ENCODE measurements at places on chromosomes 11 and 22.
A peak's percentile ranks its signal among the peaks of the same experiment; 100 is the strongest.

GRCh38 chr11:132579136-132579535 lies 953.2 kb downstream of the OPCML start:
- no peak for DNase-seq

GRCh38 chr11:117488996-117489952 lies 161.6 kb downstream of the CEP164 start:
- no peak for DNase-seq

DNA sequence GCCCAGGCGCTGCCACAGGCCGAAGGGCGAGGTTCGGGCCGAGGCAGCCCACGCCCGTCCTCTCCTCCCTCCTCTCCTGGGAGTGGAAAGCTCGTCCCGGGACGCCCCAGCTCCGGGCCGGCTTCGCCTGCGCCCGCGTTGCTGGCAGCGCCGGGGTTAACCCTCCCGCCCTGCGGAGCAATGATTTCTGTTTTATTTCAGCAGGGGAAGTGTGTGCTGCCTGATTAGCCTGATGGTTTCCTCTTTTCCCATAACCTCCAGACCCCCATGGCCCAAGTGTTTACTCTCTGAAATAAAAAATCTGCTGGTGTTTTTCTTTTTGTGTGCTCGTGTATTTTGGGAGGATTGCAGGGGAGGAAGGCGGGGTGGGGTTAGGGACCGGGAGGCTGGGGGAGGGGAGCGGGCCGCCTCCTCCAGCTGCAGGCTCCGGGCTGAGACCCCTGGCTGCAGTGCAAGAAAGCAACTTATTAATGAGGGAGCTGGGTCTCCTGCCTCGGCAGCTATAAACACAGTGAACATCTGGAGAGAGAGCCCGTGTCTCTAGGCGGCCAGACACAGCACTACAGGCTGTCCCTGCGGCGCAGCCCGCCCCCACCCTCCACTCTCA lies 38.6 kb downstream of the ETS1 start:
- no peak for DNase-seq

- DNase-seq, result no peak
Observed at GRCh38 chr22:20076627-20077172, 3.3 kb upstream of the DGCR8 start.

- DNase-seq, result no peak
Observed at GRCh38 chr11:1038921-1039320, 2.4 kb upstream of the MUC6 start.

DNA sequence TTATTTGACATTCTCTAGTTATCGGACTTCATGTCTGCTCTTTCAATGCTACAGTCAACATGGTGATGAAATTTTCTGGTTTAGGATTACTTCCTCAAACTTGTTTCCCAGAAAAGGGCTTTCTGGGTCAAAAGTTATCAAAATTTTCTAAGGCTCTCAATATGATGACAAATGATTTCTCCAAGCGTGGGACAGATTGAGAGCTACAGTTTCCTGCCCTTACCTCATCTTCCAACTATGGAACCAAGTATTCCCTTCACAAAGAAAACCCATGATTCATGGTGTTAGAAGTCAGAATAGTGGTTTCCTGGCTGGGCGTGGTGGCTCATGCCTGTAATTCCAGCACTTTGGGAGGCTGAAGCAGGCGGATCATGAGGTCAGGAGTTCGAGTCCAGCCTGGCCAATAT lies 17.8 kb downstream of the MYO18B start:
- DNase-seq, result no peak

GRCh38 chr11:106426696-106427095 lies 349.2 kb downstream of the AASDHPPT start:
- no peak for DNase-seq

DNA sequence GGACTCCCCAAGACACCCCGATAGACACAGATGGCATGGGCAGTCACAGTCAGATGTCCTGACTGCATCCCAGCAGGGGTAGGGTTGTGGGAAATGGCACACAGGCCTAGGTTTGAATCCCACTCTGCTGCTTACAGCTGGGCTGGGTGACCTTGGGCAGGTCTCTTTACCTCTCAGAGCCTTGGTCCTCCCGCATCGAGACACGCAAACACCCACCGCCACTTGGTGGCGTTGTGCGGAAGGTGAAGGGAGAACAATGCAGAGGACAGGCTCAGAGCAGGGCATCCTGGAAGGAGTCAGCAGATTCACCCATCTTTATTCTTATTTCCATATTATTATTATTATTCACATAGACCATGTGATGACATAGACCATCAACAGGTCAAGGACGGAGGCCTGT lies 140.5 kb downstream of the MIAT start:
- DNase-seq, result no peak

DNA sequence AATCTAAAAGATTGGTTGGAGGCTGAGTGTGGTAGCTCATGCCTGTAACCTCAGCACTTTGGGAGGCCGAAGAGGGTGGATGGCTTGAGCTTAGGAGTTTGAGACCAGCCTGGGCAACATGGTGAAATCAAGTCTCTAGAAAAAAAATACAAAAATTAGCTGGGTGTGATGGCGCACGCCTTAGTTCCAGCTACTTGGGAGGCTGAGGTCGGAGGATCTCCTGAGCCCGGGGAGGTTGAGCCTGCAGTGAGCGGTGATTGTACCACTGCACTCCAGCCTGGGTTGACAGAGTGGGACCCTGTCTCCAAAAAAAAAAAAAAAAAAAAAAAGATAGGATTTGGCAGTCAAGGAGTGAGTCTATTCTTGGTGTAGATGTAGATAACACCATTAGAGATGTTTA lies 10.6 kb downstream of the FOLR1 start:
- no peak for DNase-seq

DNA sequence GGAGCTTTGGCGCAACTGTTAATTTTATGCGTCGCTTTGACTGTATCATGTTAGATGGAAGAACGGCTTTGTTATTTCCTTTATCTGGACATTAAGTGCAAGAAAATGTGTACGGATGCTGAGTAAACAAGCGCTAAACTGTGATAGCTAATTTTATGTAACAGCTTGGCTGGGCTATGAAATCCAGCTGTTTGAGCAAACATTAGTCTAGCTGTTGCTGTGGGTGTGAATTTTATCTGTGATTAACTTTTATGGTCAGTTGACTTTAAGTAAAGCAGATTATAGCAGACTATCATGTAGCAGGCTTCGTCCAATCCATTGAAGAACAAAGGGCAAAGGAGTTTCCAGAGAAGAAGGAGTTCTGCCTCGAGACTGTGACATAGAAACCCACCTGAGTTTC lies 14.0 kb downstream of the OR8A1 start:
- no peak for DNase-seq

GRCh38 chr22:17888855-17889254 lies 114.6 kb upstream of the BID start:
- DNase-seq, result no peak

DNA sequence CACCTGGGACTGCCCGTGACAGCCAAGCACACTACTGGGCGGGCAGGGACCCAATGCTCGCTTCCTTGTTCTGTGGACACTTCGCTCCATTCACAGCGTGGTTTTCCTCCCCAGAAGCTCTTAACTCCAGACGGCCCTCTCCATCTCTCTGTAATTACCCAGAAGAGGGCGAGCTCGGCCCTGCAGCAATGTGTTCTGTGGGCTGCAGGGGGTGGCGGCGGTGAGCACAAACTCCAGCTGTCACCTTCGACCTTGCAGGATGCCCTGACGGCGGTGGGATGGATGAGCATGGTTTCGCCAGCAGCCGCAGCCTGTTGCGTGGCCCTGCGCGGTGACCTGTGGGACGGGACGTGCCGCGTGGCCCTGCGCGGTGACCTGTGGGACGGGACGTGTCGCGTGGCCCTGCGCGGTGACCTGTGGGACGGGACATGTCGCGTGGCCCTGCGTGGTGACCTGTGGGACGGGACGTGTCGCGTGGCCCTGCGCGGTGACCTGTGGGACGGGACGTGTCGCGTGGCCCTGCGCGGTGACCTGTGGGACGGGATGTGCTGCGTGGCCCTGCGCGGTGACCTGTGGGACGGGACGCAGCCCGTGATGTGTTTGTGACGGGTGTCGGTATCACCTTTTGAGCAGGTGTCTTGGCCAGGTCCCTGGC lies 1204.7 kb downstream of the BRD1 start:
- DNase-seq, result no peak

- no peak for DNase-seq
Observed at GRCh38 chr11:14764179-14764578, 120.6 kb downstream of the PDE3B start.

GRCh38 chr11:6733326-6734275 lies 38.2 kb downstream of the OR2AG2 start:
- DNase-seq, result no peak

DNA sequence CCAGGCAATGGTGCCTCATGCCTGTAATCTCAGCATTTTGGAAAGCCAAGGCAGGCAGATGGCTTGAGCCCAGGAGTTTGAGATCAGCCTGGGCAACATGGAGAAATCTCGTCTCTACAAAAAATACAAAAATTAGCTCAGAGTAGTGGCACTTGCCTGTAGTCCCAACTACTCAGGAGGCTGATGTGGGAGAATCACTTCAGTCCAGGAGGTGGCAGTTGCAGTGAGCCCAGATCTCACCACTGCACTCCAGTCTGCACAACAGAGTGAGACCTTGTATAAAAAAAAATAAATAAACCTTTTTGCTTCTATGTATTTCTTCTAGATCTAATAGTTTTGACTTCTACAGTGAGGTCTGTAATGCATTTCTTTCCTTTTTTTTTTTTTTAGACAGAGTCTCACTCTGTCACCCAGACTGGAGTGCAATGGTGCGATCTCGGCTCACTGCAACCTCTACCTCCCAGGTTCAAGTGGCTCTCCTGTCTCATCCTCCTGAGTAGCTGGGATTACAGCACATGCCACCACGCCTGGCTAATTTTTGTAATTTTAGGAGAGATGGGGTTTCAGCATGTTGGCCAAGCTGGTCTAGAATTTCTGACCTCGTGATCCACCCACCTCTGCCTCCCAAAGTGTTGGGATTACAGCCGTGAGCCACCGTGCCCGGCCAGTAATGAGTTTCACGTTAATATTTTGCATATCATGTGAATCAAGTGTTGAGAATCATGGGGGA lies 18.1 kb upstream of the RDX start:
- no peak for DNase-seq

GRCh38 chr11:122782222-122782621 lies 56.1 kb upstream of the CRTAM start:
- no peak for DNase-seq

GRCh38 chr11:94194712-94195111 lies 66.1 kb downstream of the PANX1 start:
- no peak for DNase-seq

- DNase-seq, result peak; percentile 33
Observed at GRCh38 chr11:75400146-75400865, 988 bp downstream of the RPS3 start.

DNA sequence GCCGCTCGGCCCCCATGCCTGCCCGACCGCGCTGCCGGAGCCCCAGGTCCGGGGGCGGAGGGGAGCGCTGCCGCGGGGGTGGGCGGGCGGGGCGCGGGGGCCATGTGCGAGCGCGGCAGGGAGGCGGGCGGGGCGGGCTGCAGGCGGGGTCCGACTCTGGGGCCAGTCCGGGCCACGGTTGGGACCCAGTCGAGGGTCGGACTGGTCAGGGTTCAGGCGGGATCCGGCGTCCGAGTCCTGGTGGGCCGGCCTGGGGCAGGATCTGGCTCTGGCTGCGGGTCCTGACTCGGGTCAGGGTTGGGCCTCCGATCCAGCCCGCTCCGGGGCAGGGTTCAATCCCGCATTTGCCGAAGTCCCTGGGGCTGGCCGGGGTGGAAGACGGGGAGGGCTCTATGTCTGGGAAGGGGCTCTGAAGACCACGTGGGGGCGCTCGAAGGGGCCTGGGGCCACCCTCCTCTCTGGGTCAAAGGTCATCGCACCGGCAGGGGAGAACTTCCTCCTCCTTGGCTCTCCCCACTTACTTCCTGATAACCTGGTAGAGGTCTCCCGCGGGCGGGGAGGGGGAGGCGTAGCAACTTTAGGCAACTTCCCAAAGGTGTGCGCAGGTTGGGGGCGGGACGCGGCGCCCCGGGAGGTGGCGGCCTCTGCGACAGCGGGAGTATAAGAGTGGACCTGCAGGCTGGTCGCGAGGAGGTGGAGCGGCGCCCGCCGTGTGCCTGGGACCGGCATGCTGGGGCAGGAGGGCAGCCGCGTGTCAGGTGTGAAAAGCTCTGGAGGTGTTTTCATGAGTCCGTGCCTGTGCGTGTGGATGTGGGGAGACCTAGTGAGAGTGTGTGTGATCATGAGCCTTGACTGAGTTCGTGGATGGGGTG lies 603 bp downstream of the ESRRA start:
- peak; percentile 77 for DNase-seq

DNA sequence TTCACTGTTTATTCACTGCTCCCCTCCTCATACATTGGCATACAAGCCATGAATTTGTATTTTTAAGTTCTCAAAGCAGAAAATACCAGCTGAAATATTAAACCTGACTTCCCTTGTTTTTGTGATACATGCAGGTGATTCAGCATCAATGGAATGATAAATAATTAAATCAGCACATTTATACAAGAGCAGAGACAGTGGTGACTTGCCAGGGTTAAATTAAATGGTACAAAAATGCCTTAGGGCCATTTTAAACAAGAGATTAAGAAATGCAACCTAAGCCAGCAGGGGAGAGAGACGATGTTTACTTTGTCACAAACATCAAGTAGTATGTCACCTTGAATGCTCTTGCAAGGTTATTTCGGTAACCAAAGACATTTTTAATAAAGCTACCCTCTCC lies 95.9 kb upstream of the DDI1 start:
- DNase-seq, result no peak

DNA sequence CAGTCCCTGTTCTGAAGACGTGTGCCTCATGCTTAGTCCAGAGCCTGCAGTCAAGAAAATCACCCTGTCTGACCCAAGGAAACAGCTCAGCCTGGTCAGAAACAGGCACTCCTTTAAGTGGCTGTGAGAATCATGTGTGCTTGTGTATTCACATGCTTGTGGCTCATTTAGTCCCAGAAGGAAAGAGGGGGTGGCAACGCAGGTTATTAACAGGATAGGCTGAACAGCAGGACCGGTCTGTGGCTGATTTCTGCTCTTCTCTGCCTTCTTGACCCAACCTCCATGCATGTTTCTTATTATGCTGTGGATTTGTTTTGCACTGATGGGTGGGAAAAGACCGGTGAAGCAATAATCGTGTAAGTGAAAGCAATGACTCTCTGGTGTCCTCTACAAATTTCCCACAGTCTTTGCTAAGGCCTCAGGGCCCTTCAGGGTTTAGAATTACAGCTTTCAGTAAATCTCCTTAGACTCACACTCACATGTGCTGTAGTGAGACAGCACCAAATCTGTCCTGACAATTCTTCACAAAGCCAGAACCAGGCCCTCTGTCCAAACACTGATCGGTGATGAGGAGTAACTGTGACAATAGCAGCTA lies 288.1 kb downstream of the ETS1 start:
- DNase-seq, result no peak

Measured in MM.1S (cell line).